Activated CD8-positive, alpha-beta memory T cell treated with anti-CD3 and anti-CD28 coated beads for 1 hour (primary cell): ENCODE measurements at places on chromosomes 5 and 9.
A peak's percentile ranks its signal among the peaks of the same experiment; 100 is the strongest.

DNA sequence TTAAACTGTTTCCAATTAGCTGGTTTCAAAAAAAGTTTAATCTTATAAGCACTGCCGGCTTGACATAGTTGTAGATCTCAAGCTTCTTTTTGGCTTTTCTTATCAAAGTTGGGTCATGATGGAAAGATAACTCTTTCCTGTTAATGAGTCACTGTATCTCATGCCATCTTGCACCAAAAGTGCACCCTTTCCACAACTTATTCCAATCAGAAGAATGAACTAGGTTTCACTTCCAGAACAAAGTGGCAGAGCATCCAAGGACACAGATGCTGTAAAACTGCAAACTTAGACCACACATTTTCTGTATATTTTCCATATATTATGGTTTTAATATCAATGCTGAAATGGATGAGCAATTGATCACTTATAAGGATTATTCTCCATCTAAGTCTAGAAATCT lies 198.2 kb downstream of the GLIS3 start:
- no peak for DNase-seq

- no peak for DNase-seq
Measured at GRCh38 chr5:35125746-35126145, 78.0 kb upstream of the AGXT2 start.

- DNase-seq, result no peak
Measured at GRCh38 chr9:18585996-18586395, 112.0 kb downstream of the ADAMTSL1 start.

GRCh38 chr9:120109242-120109641 lies 470.7 kb downstream of the CDK5RAP2 start:
- DNase-seq, result no peak

DNA sequence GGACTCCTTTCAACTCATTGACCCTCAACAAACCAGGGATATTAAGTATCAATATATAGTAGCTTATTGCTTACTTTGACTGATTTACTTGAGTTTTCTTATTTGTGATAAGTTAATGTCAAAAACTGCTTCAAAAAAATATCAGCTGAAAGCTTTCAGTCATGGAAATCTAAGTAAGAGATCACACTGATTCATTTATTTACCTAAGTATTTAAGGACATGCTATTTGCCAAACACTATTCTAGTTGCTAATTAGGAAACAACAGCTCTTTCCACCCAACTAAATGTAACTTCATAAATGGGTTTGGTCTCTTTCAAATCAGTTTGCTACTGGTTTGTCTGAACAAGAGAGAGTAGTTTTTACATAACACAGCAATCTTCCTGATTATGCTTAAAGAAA lies 48.2 kb downstream of the CHD1 start:
- DNase-seq, result no peak

DNA sequence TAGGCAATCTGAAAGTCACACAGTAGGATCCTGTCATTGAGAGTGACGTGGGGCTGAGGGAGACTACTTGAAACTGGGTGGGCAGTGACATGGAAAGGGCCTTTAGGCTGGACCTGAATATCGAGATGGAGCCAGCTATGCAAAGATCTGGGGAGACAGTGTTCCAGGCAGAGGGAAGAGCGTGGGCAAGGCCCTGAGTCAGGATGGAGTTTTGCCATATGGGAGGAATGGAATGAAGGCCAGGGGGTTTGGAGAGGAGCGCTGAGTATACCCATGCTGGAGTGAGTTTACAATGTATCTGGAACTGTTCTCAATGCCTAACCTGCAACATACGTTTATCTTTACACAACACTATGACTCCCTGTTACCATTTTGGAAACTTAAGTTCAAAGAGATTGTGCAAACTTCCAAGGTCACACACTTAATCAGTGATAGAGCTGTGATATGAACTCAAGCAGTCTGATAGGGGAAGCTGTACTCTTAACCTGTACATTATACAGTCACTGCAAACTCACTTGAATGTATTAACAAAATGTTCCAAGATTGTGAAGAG lies 33.5 kb downstream of the INSYN2B start:
- DNase-seq, result no peak

- DNase-seq, result no peak
Measured at GRCh38 chr9:133119103-133119845, 1.8 kb downstream of the RALGDS start.

- peak; percentile 95 for DNase-seq
Measured at GRCh38 chr9:128249908-128250838, 25.6 kb downstream of the GOLGA2 start.

DNA sequence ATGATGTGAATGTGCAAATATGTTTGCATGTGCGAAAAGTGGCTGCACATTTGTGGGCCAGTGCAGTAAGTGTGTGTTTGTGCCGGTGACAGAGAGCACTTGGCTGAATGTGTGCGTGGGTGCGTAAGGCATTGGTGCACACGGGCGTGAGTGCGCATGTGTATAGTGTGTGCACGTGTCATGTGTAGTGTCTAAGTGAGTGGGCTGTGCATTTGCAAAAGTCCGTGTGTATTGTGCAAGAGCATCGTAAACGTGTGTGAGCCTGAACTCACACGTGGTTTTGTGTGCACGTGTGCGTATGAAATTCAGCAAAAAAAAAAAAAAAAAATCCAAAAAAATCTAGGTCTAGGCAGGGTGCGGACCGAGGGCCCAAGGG lies 6.5 kb upstream of the EBF1 start:
- DNase-seq, result no peak

GRCh38 chr9:124038790-124039633 lies 27.4 kb downstream of the LHX2 start:
- DNase-seq, result no peak

GRCh38 chr5:173495225-173495904 lies 121.1 kb downstream of the BOD1 start:
- DNase-seq, result no peak
